ENCODE measurements at places on chromosomes 16 and 17.

DNA sequence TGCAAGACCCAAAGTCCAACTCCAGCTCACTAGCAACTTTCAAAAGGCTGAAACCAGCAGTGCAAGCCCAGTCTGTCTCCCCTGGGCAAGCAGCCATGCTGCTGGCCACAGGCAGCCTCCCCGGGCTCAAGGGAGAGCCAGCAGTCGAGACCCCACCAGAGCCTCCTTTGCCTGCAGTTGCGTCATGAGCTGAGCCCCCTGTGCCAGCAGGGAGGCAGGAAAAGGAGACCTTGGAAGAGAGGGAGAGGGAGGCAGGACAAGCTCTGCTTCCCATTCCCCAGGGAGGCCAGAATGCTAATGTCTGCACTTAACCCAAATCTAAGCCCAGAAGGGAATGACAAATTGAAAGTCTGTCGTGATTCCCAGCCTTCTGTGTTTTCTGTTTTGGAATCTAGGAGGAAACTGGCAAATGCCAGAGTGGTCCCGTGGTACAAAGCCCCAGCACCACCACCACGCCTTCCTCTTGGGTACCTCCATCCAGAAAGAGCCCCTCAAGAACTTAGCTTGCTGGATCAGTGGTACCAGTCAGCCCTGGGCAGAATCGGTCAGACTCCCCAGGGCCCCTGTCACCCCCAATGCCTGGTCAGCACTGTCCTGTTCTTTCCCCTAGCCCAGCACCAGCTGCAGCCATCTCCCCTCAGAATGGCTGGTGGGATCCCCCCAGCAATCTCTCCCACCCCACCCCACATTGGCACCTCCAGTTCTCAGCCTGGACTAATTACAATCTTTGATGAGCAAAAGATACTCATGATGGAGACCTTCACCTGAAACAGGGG, 99.3 kb upstream of the TNRC6C start:
- no peak for DNase-seq

DNA sequence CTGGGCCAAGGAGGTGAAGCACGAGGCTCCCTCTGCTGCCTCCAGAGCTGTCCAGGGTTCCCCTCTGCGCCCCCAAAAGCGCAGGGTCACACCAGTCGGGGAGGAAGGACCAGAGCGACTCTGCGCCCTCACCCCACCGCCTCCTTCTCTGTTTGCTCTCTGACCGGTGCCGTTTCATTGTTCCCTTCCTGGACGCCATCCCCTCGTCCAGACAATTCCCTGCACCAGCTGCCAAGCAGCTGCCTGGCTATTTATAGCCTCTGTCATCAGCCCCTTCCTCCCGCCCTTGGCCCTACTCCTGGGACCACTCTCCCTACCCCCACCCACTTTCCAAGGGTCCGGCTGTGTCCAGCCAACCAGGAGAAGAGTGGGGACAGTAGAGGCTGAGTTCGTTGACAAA, 68.8 kb upstream of the CREBBP start:
- no peak for DNase-seq

DNA sequence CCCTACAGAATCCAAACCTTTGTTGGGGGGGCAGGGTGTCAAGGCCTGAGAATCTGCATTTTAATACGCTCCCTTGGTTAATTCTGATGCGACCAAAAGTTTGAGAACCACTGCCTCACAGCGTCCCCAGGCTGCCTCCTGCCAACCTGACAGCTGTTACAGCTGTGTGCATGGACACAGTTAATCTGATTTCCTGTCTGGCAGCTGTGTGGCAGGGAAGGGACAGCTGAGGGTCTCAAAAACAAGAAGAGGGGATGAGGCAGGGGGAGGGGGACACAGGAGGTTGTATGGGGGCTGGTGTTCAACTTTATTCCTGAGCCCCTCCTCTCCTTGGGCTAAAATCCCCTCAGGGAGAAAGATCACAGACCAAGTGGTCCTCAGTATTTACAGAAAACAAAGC, 17.5 kb downstream of the HDAC5 start:
- DNase-seq: no peak

GRCh38 chr17:78974635-78975591, 4.8 kb downstream of the LGALS3BP start:
- DNase-seq: no peak

GRCh38 chr16:56422896-56423441, 2.4 kb downstream of the AMFR start:
- DNase-seq: no peak

- DNase-seq: no peak
These were observed 317.7 kb downstream of the MAF start for GRCh38 chr16:79282806-79283205.

DNA sequence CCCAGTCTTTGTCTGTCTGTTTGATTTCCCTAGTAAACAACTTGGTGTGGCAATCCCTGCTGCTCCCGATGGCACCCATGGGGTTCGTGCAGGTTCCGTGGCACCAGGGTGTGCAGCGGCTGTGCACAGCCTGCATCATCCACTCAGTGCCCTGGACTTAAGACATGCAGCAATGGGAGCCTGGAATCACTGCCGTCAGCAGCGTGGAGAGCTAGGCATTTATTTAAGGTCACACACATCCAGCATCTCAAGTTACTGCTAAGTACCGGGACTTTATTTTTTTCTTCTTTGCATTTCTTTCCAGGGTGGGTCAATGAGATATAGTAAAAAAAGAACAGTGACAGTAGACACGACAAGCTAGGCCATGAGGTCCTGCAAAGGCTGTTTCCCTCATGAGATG, 2.8 kb downstream of the DHRS7C start:
- no peak for DNase-seq

DNA sequence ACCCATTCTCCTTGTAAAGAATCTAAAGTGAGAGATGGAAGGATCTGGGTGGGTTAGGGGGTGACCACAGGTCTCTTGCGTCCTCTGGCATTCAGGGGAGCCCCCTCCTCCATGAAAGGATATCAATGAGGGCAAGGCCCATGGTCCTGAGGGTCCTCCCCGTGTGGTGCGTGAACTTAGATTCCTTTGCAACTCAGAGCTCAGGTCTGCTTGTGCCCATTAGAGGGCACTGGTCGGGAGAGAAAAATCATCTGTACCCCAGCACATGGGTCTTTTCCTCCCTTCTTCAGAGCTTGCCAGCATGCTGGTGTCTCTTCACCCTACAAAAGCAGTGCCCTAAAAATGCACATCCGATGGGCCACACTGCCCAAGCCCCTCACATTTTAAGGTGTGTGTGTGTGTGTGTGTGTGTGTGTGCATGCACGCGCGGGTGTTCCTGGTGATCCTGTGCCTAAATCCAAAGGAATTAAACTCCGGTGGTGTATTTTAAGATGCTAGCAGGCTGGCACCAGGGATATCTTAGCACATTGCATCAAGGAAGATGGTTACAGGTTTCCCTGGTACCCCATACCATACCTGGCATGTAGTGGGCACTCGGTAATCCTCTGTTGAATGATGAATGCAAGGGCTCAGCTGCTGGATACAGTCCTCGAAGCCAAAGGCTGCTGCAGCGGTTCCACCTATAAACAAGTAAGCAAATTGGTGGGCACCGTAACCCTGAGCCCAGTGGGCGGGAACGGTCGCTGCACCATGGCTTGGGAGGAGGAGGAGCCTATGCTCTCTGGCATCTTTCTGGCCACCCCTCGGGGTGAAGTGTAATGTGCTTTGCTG, 4.7 kb downstream of the C1QTNF1 start:
- no peak for DNase-seq

DNA sequence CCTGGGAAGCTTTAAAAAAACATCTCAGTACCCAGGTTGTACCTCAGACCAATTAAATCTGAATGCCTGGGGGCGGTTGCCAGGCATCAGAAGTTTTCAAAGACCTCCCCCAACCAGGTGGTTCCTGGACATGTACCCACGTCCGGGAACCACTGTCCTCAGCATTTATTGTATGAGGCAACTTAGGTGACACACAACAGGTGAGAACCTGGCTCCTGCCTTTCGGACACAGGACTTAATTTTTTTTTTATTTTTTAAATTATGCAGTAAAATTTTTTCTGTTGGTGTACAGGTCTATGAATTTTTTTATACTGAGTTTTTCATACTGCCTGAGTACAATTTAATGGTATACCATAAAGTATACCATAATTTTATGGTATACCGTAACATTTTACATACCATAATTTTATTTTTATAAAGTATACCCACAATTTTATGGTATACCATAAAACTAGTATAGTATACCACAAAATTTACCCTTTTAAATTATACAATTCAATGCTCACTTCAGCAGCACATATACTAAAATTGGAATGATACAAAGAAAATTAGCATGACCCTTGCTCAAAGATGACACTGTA, 38.7 kb upstream of the DHX8 start:
- DNase-seq: no peak

- peak; percentile 95 for DNase-seq
These were observed 97.6 kb downstream of the MRM3 start for GRCh38 chr17:879546-880442.

GRCh38 chr16:66904846-66905632, 13.6 kb downstream of the CDH16 start:
- no peak for DNase-seq

GRCh38 chr16:87436225-87437172, 44.4 kb downstream of the MAP1LC3B start:
- DNase-seq: no peak

GRCh38 chr17:66451188-66452149, 149.1 kb downstream of the PRKCA start:
- DNase-seq: no peak

DNA sequence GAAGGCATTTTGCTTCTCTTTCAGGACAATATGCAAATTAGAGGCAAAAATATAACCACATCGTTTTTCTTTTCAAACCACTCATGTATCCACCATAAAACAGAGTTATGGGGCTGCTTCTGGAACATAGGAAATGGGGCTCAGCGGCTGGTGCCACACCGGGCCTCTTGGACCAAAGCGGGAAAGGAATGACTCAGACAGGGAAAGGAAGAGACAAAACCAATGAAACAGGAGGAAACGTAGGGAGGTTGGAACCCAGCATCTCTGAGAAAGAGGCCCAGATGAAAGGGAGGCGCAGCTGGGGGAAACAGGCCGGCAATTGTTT, 28.5 kb downstream of the CUEDC1 start:
- DNase-seq: no peak

DNA sequence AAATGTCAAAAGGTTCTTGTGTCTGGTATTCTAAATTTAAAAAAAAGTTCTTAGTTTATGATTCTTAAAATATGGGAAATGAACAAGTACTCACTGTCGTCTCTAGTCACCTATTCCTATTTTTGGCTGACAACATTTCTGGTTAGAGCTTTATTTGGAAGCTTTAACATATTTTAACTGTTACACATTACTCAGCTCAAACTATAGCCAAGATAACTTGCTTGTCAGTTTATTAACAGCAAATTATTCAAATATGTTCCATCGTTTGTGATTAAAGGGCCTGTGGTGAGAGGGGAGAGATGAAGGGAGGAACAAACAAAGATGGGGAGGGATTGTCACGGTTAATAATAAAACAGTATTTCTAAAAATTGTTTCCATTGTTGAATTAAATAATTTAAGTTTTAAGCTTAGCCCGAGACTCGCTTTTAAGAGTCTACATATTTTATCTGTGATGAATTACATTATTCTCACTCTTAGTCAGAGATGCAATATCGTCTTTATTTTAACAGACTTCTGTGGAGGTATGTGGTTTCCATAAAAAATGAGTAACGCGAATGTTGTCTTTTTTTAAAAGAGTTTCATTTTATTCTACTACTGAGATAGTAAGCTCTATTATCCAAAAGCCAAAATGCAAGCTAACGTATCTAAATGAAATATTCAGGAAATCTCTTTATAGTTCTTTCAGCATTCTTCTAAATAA, 321.9 kb upstream of the PMFBP1 start:
- DNase-seq: no peak

GRCh38 chr17:2289878-2290478, 13.6 kb downstream of the SMG6 start:
- DNase-seq: no peak

GRCh38 chr17:34665819-34666763, 86.7 kb downstream of the TMEM132E start:
- peak; percentile 23 for DNase-seq

GRCh38 chr17:1907909-1908698, 78.3 kb downstream of the RPA1 start:
- DNase-seq: no peak

- DNase-seq: no peak
These were observed 26.3 kb upstream of the C1QTNF8 start for GRCh38 chr16:1122398-1122765.

DNA sequence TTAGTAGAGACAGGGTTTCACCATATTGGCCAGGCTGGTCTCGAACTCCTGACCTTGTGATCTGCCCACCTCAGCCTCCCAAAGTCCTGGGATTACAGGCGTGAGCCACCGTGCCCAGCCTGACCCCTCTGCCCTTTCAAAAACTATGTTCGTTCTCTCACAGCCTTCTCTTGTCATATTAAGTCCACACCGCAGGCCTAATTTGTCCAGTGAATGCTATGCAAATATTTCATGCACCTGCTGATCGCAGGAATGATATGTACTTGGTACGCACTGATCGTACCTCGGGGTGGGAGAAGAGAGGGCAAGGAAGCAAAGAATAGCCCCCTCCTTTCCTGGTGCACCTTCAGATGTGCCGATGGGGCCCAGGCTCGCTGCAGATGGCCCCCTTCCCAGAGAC, 3.0 kb upstream of the BIRC5 start:
- DNase-seq: no peak

DNA sequence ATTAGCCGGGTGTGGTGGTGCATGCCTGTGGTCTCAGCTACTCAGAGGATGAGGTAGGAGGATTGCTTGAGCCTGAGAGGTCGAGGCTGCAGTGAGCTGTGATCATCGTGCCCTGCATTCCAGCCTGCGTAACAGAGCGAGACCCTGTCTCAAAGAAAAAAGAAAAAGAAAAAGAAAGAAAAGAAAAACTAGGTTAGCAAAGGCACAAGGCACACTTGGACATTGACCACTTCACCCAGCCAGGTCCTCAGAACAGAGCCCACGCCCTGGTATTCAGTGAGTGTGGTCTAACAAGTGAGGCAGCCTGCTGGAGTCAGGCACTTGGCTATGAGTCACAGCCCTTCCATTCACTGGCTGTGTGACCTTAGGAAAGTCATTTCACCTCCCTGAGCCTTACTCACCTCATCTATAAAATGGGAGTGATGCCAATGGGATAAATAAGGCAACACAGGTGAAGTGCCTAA, 10.4 kb downstream of the MILR1 start:
- no peak for DNase-seq

GRCh38 chr16:29899516-29900101, at the start of gene SEZ6L2:
Gene SEZ6L2 (minus strand): TSS chr16:29899550. CDS start chr16:29899019, 531 bp downstream.
- DNase-seq: peak; percentile 84

DNA sequence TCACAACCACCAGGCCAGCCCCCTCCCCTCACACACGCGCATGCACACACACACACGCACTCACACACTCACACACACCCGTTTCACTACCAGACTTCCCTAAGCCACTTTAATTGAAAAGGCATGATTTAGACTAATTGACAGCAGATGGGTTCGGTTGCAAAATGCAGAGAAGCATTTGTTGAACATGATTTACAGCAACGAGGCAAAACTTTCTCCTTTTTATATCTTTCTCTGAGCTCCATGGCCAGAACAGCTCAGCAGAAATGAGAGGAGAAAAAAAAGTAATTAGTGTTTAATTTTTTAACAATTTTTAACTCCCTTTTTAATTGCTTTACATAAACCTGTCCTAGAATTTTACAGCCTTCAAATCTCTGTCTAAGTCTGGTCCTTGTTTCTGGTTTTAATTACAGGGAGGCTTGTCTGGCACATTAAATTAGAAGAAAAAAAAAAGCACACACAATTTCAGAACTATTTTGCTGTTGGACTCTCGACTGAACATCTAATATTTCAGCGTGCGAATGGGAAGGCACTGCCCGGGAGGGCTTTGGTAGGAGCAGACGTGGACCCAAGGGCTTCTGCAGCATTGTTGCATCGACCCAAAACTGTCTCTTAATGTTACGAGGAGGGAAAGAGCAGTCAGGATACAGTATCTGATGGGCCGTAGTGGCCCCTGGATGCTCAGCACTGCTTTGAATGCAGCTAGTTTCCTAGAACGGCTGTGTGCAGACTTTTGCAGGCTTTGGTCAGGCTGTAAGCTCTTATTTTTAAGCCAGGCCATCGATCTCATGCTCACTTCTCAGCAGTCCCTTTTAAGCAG, 255.9 kb downstream of the SOX9 start:
- no peak for DNase-seq
